Stimulated activated naive CD8-positive, alpha-beta T cell treated with anti-CD3 and anti-CD28 coated beads, Interleukin-15, Interleukin-2, amounts not matched to agents 100 U/mL and 50 U/mL, for 24 hours (primary cell): ENCODE measurements at places on chromosomes 4 and X.

GRCh38 chr4:171812665-171813525, at the start of gene GALNTL6:
TSS of gene GALNTL6 (plus strand) at chr4:171813404.
- no peak for DNase-seq

GRCh38 chrX:155068165-155068564, 2.8 kb downstream of the CMC4 start:
- peak; percentile 4 for DNase-seq

- DNase-seq = no peak
These were observed 48.2 kb downstream of the RTL9 start for GRCh38 chrX:110406822-110407221.

DNA sequence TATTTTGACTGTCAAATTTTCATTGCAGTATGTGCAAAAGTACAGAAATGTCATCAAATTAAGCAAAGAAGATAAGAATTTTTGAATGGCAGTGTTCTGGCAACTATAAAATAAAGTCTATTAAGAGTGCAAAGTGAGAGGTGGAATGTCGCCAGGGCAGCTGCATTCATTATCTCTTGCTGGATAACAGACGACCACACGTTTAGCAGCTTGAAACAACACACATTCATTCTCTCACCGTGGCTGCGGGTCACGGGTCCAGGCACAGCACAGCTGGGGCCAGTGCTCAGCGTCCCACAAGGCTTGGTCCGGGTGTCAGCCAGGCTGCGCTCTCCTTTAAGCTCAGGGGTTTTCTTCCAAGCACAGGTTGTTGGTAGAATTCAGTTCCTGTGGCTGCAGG, 113.9 kb downstream of the GPR143 start:
- DNase-seq = no peak

DNA sequence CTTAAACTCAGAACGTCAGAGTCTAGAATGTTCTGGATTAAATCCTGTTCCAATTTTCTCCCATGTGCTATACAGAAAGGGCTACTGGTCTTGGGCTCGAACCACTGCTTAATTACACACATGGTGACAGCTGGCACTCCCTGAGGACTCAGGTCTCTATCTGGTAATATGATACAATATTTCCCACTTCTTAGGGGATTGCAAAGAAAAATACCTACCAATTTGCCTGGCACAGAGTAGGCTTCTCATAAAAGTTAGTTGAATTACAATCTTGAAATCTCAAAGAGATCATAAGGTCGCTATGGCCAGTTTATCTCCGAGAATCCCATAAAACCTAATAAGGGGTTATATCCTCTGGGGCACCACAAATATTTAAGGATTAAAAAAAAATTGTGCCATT, 8.6 kb downstream of the GPM6B start:
- DNase-seq = no peak

DNA sequence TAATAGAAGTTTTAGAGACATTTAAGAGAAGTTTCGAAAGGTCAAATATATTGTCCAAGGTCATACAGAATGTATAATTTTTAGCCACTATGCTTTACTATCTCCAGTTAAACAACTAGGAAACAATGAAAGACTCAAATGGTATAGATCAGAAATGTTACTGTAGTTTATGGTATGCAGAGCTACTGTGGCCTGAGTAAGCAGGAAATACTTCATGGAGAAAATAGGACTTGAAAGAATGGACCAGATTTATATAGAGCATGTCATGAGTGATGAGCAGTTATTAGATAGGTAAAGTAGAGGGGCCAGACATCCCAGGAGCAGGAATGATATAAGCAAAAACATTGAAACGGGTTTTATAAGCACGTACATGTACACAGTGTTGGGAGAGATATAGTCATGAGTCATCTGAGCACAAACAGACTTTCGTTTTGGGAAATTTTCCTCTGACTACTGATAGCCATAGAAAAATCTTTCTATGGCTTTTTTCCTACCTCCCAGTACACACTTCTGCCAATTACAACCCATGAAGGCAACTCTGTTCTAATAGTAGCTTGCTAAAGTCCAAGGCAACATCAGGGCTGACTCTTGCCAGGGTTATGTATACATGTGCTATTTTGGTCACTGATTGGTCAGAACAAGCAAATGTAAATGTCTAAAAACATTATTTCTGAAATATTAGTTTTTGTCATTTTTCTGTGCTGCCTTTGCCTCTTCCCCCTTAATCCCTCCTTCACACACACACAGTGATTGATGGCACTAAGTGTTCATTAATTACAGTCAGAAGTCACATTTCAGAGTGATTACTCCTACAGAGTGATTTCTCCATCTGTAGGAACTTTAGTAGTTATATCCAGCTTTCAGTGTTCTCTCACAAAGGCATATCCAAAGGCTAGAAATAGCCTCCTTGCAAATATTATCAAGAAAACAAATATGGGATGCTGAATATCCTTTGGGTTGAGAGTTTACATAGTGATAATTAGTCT, 198.7 kb downstream of the ENOX2 start:
- DNase-seq = no peak
